ENCODE measurements at places on chromosomes 12 and 14.

DNA sequence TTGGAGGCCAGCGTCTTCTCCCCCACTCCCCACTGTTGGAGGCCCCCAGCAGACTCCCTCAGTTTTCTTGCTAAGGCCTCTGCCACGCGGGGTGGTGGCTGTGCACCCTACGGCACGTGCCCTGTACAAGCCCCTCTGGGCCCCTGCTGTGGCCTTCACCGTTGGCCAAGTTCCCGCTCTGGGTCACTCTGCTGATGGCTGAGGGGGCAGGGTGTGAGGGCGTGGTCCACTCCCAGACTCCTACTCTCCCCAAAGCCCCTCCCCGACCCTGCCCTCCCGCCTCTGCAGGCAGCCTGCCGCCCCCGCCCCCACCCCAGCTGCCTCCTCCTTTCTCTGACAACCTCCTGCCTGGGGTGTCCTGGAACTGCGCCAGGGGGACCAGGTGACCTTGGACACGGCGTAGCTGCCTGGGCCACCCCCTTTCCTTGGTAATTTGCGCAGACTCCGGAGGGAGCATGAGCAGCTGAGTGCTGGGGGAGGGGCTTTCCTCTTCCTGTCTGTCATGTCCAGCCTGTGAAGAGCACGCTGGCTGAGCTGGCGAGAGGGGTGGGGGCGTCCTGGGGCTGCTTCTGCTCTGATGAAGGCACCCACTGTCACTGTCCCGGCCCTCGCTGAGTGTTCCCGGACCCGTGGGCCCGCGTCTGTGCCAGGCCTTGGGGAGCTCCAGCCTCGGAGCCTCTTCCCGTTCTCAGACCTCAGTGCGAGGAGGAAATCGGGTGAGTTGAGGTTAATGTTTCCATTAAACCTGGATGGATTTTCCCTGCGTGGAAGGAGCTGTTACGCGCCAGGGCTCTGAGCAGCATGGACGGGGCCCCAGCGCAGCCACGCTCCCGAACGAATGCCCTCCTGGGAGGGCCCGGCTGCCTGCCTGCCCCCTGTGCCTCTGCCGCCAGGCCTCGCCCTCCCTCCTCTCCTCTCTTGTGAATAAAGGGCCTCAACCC, 85.0 kb downstream of the KIF26A start:
- no peak for DNase-seq

DNA sequence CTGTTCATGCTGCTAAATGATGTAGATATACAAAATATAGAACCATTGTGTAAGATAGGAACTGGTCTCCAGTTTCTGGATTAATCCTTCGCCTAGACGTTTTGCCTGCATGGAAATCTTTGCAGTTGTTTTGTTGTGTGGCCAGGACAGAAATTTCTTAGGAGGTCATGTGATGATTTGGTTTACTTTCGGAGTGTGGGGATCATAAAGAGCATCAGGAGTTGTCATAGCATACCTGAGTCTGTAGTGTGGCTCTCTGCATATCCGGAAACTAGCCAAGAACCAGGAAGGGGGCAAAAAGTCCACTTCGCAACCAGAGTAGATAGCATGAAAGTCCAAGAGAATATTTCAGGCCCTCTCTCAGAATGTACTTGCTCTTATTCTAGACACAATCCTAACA, 3.1 kb downstream of the SAMD4A start:
- DNase-seq: no peak

- no peak for DNase-seq
Measured at GRCh38 chr12:123286652-123287373, 15.2 kb upstream of the CDK2AP1 start.

DNA sequence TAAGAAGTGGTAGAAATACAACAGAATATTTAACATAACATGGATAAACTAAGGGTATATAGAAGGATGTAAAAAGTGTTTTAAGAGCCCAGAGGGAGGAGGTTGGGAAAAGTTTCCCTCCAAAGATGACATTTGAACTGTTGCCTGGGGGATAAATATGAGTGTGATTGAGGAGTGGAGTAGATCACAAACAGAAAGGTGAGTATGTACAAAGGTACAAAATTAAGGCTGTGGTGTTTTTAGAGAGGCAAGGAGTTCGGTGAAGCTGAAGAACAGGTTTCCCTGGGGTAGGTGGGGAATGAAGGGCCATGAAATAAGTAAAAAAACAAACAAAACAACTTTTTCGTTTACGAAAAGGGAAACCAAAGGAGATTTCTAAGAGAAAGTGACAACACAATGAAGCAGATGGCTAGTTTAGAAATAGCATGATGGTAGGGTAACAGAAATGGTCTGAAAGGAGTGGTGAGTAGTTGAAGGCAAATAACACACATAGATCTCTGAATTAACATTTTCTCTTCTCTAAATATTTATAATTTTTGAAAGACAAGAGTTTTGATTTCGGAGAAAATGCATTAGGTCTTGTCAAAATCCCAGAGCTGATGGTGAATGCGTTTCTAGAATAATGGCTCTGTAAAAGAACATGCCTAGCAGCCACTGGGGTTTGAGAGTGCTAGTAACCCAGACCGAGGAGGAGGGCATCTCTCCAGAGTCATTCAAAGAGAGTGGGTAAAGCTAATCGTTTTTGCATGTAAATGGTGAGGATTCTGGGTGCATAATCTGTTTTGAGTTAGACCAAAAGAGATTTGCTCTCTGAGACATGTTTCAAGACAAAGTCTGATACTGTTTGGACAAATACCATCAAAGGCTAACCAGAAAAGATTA, 240.4 kb upstream of the DCN start:
- DNase-seq: no peak

- DNase-seq: no peak
Measured at GRCh38 chr12:104504146-104504545, 47.4 kb downstream of the CHST11 start.

DNA sequence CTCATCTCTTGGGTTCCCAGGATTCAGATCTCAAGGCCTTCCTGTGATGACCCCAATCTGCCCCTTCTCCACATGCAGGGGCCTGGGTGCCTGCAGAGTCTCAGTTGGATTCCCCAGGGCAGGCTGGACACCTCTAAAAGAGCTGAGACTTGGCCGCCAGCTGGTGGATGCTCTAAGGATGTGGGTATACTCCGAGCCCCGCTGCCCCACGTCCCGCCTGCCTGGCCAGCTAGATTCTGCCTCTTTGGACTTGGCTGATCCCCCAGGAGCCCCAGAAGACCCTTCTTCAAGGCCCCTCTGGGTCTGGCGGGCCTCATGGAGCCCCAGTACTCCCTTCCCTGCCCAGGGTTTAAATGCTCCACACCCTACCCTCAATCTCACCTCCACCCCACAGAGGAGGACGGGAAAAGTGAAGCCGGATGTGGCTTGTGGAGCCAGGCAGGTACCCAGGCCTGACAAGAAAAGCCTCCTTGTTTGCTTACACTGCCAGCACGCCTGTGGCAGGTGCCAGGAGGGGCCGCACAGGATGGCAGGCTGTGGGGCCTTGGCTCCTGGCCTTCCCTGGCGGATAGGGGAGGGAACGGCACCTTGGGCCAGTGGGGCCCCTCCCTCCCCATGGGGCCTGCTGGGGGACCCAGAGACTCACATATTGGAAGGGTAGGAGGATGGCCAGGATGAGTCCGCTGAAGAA, 15.1 kb downstream of the FAIM2 start:
- no peak for DNase-seq

GRCh38 chr12:94849411-94849976, 154.0 kb downstream of the NDUFA12 start:
- no peak for DNase-seq

DNA sequence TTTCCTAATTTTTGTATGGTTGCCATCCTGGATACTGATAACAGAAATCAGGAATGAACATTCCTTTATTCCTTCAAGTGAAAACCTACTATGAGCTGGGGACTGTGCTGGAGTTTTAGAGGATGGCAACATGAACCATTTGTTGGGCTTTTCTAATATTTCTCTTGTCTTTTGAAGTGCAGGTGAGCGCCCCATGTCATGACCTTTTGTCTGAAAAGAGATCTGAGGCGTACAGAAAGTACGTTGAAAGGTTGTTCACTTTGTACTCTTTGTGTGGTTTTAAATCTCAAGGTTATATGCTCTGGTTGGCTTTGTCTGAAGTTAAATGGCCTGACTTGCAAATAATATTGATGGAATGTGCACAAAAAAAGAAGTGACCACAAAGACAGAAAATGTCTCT, 79.0 kb downstream of the GAS2L3 start:
- no peak for DNase-seq

- DNase-seq: no peak
Measured at GRCh38 chr14:60789656-60790055, 55.1 kb downstream of the MNAT1 start.

DNA sequence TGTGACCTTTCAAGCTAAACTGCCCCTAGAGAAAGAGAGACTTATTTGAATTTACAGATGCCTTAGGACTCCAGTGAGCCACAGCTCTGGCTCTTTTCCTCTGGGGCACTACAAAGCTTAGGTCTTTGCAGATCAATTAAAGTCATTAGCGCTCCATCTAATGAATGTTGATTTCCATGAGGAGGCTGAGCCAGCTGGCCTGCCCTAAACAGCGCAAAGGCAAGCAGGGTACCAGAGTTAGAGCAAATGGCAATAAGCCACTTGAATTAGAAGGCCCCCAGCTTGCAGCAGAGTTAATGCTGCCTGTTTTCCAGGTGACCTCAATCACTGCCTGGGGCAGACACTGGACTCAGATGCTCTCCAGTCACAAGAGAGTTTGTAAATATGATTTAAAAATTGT, 695.3 kb downstream of the DIO2 start:
- no peak for DNase-seq

GRCh38 chr12:99146730-99147129, 500.8 kb upstream of the GARIN6 start:
- DNase-seq: no peak

GRCh38 chr12:124827588-124828184, 36.0 kb downstream of the SCARB1 start:
- no peak for DNase-seq

DNA sequence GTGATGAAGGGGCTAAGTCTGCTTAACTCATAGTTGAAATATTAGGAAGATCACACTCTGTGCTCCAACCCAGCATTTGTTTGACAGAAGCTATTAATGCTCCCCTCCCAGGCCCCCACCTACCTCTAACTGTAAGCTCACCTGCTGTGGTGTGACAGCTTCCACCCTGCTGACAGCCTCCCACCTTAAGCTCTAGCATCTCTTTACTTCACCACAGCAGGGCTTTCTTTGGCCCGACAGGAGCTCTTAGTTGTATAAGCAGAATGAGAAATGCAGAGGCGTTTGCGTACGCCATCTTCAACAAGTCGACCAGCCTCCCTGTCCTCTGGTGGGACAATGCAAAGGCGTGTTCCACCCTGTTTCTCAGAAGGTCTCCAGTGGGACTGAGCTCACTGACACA, 80.1 kb upstream of the OSBPL8 start:
- DNase-seq: no peak

- no peak for DNase-seq
Measured at GRCh38 chr12:14921218-14921617, 17.1 kb downstream of the ERP27 start.

DNA sequence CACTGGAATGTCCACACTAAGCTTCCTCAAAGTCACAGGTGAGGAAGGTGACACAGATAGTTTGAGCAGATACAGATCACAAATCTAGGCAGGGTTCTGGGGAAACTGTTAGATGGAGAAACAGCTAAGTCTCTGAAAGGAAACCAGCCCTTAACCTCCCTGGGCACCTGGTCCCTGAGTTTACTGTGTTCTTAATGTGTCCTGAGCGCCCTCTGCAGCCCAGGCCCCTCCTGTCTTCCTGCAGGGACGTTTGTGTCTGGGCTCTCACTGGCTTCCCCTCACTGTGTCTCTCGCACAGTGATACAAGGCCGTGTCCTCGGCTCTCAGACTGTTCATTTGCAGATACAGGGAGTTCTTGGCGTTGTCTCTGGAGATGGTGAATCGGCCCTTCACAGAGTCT, 684.3 kb downstream of the TMEM121 start:
- peak; percentile 68 for DNase-seq

DNA sequence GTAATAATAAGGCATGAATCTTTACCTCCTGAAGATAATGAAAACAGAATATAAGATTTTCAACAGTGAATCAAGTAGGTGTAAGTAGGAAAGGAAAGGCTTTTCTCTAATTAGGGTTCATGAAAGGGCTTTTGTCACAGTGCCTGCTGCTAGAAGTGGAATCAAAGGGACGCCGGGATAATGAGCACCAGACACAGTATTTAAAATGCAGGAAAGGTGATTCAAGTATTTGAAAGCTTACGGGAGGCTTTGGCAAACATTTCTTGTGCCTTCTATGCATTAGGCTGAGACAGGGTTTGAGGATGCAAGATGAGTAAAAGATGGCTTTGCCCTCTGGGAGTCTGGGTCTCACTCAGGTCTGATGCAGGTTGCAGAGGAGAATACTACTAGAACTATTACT, 70.5 kb upstream of the ANO4 start:
- no peak for DNase-seq

GRCh38 chr12:100372853-100373640, 16.2 kb downstream of the SLC17A8 start:
- DNase-seq: no peak

GRCh38 chr12:80196419-80196818, 97.1 kb downstream of the OTOGL start:
- no peak for DNase-seq

DNA sequence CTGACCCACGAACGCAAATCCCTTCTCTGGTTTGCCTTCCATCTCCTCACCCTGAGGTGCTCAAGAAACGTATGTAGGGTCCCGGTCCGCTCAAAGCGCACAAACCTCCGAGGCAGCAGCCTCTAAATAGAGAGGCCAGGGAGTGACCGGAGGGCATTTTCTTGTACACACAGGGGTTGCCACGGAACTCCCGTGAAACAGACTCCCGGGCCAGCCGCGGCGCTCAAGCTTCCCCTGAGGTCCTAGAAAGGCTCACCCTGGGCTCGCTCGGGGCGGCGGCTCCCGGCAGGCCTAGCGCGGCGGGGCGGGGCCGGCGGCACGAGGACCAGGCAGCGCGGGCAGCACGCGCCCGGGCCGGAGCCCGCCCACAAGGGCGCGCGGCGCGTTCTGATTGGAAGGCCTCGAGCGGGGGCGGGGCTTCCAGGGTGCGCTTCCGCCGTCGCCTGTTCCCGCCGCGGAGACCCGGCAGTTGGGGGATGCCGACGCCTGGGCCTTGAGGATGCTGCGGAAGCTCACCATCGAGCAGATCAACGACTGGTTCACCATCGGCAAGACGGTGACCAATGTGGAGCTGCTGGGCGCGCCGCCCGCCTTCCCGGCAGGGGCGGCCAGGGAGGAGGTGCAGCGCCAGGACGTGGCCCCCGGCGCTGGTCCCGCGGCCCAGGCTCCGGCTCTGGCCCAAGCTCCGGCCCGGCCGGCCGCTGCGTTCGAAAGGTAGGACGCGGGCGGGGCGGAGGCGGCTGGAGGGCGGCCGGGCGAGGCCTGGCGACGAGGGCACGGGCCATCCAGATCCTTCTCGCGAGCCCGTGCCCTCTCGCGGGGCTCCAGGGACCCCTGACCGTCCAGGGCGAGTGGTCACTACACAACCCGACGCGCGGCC, at the start of gene TDRD9:
Gene TDRD9, plus strand, starts transcription at position 446 of the 880 bp plus-strand sequence. Its CDS starts 54 bp downstream, at position 500.
- DNase-seq: peak; percentile 34

GRCh38 chr12:95371571-95371970, 102.4 kb upstream of the METAP2 start:
- no peak for DNase-seq

DNA sequence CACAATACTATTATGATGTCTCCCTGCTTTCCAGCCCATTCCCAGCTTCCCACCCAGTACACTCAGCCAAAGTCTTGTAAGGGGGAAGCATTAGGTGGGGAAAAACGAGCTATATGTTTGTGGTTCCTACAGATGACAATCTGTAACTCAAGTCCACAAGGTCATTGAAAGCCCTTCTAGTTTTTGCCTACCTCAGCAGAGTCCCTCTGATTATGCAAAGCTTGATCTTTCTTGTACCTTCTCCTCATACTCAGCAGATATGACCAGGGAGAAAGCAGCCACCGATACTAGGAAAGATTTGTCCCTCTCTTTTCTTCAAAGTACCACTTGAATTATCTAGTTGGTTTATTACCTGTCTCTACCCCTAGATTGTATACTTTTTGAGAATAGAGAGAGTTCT, 10.6 kb downstream of the CMAS start:
- no peak for DNase-seq

Measured in CD4-positive, alpha-beta T cell treated with Interleukin-17A for 4 hours (primary cell).